ENCODE measurements at places on chromosomes 1 and 21.

- DNase-seq: peak; percentile 48
These were observed at the start of gene RIPK4 for GRCh38 chr21:41766883-41767605. Gene RIPK4, minus strand, starts transcription at chr21:41767052. Its CDS starts 11 bp downstream, at chr21:41767041.

DNA sequence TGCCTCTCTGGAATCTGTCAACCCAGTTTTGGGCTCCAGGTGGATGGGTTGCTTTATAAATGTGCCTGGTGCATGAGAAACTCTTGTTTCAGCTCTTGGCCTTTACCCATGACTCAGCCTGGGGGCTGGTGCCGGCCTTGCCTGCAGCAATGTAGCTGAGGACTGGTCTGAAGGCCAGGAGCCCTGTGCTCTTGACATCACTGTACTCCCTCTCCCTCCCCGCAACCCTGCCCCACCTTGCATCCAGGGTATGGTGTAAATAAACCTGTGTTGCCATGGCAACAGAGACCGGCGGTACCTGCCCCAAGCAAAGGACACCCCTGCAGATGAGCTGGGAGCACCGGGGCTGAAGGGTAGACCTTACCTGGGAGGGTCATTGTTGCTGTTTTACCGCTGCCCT, 13.3 kb downstream of the FAM151A start:
- DNase-seq: no peak

GRCh38 chr1:91696321-91696720, 189.6 kb downstream of the TGFBR3 start:
- no peak for DNase-seq

DNA sequence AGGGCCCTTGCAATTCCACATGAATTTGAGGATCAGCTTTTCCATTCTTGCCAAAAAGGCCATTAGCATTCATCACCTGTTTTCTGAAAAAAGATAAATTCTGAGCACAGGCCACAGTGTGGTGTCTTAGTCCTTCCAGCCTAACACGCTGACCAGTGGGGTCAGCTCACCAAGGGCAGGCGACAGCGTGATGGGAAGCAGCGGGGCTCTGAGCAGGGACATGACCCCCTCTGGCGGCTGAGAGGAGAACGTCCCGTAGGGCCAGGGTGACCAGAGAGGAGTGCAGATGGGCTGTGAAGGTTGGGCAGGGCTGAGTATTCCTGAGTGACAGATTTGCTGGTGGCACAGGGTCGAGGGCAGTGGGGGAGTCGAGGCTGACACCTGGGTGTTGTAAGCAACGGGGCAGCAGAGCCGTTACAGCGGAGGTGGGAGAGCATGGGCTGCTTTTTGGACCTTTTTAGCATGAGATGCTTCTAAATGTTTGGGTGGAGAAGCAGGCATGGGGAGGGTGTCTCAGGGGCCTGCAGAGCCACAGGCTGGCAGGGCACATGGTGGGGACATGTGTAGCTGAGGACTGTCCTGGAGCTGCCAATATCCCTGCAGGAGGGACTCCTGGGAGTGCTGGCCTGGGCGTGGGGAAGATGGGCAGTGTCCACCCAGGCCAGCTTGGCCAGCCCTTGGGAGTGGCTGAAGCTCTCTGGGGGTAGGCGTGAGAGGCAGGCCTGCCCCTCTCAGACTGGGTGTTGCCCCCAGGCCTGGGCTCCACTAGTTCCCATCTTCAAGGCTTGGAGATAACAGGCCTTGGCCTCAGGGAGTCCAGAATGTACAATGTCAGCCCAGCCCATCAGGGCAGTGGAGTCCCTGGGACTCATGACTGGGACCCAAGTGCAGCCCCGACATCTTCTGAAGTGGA, 8.6 kb upstream of the CALML6 start:
- peak; percentile 52 for DNase-seq

DNA sequence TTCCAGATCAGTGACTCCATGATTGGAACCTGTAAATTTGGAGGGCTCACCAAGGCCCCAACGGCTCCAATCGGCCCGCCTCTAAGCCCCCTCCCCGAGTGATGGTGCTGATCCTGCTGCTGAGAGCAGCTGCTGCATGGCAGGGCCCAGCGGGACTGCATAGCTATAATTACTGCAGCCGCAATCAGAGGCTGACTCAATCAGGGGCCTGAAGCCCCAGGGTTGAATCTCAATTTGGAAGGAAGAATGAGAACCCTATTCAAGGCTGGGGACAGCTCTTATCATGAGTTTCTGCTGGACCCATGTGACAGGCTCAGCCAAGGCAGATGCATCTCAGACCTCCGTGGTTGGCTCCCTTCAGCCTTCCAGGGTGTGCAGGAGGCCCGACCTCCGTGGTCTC, 42.8 kb upstream of the MAGOH start:
- no peak for DNase-seq

DNA sequence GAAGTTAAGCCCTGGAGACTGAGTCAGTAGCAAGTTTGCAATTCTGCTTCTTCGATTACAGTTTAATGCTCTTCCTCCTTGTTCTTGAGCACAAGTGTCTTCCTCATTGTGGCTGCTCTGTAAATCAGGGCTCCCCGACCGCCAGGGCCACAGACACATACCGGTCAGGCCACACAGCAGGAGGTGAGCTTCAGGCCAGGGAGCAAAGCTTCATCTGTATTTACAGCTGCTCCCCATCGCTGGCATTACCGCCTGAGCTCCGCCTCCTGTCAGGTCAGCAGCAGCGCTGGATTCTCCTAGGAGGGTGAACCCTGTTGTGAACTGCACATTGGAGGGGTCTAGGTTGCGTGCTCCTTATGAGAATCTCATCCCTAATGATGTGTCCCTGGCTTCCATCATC, 1.7 kb upstream of the TRAPPC10 start:
- no peak for DNase-seq

- no peak for DNase-seq
These were observed 22.8 kb downstream of the ECE1 start for GRCh38 chr1:21267191-21268077.

DNA sequence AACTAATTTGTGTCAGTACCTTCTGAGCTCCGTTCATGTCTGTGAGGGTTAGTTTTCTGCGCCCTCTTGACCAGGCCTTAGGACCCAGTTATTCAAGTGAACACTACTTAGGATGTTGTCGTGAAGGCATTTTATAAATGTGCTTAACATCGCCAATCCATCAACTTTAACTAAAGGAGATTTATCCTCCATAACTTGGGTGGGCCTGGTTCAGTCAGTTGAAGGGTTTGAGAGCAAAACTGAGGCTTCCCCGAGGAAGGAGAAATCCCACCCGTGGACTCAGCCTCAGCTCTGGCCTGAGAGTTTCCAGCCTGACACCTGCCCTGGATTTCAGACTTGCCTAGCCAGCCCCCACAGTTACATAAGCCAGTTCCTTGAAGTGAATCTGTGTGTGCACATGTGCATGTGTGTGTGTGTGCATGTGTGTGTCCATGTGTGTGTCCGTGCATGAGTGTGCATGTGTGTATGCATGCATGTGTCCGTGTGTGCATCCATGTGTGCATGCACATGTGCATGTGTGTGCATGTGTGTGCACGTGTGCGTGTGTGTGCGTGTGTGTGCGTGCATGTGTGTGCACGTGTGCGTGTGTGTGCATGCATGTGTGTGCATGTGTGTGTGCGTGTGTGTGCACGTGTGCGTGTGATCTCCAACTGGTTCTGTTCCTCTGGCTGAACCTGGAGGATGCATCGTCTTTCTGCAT, 62.1 kb upstream of the PDE9A start:
- DNase-seq: no peak

DNA sequence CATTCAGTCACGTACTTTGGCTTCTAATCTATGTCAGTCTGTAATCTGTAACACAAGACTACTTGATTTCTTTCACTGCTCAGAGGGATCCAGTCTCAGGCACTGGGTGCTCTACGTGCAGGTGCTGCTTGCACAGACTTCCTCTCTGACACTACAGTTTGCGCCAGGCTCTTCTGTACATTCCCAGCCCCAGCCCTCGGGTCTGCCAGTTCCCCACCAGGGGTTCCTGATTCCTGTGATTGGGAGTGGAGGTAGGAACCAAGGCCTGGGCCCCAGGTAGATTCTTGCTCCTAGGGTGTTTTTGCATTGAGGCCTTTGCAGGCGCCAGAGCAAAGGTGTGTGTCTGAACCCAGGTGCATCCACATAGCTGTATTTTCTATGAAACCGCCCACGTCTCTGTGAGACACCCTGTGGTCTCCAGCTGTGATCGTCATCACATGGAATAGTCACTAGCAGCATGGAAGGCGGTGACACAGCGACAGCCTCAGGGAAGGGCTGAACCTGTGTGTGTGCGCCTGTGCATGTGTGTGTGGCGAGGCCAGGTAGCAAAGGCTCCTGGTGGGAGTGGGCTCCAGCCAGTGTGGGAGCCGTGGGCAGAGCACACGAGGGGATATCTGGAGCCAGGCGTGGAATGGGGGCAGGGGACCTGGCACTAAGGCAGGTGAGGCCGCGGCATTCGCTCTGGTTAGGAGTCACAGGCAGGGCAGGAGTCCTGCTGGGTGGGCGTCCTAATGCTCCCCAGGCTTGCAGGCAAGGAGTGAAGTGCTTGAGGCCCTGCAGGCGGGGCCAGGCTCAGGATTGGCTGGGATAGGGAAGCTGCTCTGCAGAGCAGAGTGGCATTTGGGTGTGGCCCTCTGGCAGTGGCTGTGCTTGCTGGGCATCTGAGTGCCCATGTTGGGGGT, 5.2 kb downstream of the GJC2 start:
- no peak for DNase-seq

DNA sequence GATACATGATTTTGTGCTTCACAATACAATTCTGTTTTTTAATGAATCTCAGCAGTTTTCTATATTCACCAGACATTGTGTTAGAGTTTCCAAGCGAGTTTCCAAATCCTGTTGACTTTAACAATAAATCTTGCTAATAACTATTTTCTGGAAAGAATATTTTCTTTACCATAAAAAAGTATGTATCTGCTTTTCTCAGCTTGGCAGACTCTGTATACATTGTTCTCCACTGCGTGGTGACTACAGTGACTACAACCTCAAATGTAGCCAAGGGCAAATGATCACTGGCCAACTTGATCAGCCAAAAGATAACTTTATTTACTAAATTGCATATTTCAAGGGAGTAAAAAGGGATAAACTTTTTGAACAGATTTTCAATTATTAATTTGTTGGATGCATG, 325.9 kb upstream of the ADAMTS5 start:
- no peak for DNase-seq

DNA sequence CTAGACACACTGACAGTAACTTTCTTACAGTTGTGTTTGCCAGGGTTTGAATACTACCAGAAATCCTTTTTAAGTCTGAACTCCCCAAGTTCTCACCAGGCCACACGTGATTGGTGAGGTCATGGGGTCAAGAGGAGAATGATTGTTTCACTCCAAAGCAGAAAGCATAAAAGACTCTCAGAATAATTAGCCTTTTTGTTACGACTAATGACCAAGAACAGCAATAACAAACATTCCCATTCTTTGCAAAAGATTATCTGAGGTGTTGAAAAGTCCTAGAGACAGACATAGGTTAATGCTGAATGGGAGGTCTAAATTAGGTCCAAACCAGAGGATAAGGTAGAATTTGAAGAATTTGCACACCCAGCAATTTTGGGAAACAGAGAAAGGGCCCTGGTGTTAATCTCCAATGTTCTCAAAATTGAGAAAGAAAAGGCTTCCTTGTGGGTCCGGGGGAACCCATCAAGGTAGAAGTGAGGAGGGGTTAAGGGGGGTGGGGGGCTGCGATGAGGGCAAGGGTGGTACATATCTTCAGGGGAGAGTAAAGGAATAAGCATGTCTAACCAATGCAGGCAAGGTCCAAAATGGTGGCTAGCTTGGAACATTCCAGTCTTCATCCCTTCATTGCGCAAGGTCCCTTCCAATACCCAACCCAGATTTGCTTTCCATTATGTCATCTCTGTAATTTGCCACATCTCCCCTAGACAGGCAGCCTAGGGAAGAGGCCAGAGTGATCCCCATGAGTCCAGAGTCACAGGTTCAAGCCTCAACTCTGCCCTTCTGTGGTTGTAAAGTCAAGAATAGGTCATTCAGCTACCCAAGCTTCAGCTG, 74.6 kb upstream of the NFIA start:
- no peak for DNase-seq

DNA sequence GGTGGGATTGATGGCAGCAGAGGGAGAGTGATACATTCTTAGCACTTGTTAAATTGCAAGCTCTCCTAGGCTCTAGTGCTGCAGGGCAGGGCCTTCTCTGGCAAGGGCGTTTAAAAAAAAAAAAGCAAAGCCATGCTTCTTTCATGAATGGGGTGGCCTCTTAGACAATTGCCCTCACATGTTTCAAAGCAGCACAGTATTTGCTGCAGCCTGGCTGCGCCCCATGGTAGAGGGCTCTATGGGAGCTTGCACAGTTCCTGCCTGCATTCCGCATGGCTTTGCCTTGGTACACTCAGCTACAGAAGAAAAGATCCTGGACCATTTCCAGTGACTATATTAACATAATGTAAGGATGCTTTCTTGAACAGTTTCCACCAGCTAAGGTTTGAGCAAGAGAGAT, 267.2 kb downstream of the ZNF648 start:
- no peak for DNase-seq

DNA sequence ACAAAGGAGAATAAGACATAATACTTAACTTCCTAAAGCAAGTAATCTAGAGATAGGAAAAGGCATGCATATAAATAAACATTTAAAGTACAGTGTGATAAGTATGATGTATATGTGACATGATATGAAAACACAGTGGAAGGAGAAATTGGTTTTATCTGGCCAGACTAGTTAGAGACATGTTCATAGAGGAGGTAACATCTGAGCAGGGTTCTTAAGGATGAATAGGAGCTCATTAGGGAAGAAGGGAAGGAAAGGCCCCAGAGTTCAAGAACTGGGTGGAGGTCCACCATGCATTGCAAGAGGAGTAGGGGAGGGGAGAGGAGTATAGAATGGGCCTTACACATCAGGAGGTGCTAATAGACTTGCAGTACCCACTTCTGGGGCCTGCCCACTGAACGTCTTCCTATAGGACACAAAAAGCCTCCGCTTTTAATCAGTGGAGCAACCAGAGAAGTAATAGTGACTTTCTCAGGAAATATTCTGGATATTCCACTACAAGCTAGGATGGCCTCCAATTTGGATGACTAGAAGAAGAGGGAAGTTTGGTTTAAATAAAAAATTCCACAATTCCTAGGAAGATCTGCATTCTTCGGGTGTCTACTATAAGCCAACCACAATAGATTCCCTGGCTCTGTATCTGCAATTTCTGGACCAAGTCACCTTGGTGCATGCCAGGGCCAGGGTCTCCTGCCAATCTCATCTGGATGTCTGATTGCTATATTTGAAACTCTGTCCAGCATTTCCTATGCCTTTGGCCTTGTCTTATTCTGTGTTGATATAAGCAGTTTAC, 41.9 kb downstream of the NGF start:
- no peak for DNase-seq

DNA sequence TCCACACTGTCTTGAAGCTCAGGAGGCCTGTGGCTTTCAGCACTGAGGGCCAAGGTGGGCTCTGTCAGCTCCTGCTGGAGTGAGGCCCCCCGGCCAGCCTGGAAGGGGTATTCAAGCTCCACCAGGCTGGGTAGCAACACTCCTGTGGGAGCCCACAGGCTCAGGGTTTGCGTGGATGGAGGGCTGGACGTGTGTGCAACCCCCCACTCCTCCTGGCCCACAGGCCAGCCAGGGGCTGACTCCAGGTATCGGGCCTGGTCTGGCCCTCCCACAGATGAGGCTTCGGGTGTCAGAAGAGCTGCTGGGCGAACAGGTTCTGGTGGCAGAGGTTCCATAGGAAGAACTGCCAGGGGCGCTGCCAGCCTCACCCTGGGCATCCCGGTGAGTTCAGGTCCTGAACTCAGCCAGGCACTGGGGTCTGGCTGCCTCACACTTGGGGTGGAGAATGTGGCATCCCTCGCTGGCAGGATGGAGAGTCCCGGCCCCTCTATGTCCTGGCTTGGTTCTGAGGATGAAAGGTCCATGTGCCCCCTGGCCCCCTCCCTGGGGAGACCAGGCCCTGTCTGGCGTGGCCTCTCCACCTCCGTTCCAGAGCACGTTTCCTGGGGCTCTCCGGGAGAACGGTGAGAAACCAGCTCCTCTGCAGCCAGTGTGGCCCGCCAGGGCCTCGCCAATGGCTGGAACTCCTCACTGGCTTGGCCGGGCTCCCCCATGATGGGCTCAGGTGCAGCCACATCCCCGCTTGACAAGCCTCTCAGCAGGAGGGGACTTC, 64.6 kb upstream of the TARDBP start:
- no peak for DNase-seq

All from stimulated activated CD4-positive, alpha-beta T cell treated with anti-CD3 and anti-CD28 coated beads, TNF-alpha, amount 100 ng/mL, for 4 hours (primary cell).